HFF-Myc (cell line): ENCODE measurements at places on chromosomes 5 and 9.
A peak's percentile ranks its signal among the peaks of the same experiment; 100 is the strongest.

DNA sequence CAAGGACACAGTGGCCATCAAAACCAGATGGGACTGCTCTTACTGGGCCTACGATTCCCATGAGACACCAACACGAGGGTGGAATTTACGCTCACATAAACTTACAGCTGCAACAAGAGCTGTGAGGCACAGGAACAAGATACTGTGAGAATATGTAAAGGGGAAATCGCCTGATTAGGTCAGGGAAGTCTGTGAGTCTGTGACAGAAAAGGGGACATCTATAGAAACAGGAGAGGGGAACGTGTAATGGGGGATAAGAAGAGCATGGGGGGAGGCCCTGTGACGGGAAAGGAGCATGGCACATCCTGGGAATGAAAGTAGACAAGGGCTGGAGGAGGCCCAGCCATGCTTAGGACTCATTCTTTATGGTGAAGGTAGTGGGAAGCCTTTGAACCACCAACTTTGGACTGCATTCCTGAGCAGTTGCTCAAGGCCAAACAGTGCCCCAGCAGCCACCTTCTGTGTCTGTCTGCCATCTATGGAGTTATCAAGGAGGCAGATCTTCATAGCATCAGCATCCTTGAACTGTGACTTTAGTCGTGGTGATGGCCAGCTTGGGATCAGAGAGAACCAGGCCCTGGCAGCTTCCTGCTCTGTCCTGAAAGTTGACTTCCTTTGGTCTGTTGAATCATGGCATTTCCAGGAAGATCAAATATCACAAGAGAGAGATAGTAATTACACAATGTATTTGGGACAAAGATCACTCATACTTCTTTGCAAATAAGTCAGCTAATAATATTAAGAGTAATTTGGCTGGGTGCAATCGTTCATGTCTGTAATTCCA is 87.9 kb upstream of the FAM169A start:
- no peak for DNase-seq

GRCh38 chr5:115713408-115713807 is 87.6 kb upstream of the TMED7 start:
- no peak for DNase-seq

GRCh38 chr5:171868236-171868635 is 82.6 kb downstream of the SMIM23 start:
- DNase-seq: no peak

DNA sequence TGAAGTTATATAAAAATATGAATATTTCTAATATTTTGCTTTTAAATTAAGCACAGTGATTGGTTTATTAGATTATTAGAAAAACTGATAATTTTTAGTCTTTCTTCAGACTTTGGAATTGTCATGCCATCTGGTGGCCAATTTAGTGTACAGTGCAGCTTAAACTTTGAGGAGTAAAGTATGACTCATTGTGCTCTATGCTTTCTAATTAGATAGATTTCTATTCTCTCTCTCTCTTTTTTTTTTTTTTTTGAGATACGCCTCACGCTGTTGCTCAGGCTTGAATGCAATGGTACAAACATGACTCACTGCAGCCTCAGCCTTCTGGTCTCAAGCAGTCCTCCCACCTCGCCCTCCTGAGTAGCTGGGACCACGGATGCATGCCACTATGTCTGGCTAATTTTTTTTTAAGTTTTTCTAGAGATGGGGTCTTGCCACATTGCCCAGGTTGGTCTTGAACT is 42.1 kb upstream of the GPR21 start:
- DNase-seq: peak; percentile 61

- no peak for DNase-seq
Observed at GRCh38 chr5:6780802-6781391, 67.7 kb downstream of the TENT4A start.

GRCh38 chr5:10499776-10500175 is 58.1 kb downstream of the ROPN1L start:
- no peak for DNase-seq

DNA sequence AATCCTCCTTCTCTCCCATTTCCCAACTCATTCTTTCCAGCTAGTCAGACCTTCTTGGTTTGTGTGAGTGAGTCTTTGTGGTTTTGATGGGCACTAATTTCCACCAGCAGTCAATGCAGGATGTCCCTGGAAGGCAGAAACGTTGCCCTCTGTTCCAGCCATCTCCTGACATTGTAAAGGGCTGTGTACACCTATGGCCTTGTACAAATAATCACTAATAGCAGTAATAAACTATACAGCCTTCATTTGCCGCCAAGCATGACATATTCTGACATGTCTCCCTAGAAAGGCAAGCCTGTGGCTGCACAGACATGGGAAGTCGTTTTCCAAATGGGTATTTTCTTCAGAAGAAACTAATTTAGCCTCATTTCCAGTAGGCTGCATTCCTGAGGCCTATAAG is 18.4 kb upstream of the DENND1A start:
- no peak for DNase-seq

DNA sequence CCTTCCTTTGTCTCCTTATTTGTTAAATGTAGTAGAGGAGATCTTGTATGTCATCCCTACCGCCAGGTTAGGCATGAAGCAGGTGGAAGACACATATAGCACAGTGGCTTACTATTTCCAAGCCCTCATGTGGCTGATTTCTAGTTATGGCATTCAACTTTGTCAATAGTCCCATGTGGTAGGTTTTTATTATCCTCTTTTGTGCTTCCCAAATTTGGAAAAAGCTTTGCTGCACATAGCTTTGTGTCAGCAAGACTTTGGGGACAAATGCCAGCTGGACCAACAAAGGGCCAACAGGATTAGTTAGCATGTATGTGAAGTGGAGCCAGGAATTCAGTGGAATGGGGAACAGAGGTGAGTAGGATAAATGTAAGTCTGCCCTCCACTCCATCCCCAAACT is 276.3 kb downstream of the PSAT1 start:
- DNase-seq: no peak

GRCh38 chr5:168852329-168852728 is 273.2 kb upstream of the PANK3 start:
- DNase-seq: no peak

DNA sequence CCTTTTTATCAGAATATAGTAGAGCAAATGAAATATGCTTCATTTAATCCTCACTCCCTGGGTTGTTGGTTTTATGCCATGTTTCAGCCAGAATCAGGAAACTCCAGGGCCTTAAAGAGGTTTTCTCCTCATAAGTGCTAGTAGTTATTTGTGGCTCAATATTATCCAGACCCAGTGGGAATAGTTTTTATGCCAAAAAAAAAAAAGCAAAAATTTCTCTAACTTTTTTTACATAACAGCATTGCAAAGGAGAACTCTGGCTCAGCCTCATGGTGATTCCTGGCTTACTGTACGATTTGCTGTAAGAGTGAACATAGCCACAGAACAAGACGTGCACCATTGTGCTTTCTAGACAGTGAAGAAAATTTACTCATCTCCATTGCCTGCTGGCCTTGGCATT is 232.5 kb downstream of the PJA2 start:
- no peak for DNase-seq

GRCh38 chr5:89441965-89442364 is 559.0 kb upstream of the MEF2C start:
- no peak for DNase-seq

GRCh38 chr5:159133041-159133741 is 33.5 kb upstream of the EBF1 start:
- DNase-seq: peak; percentile 35

GRCh38 chr5:96091874-96092273 is 130.2 kb upstream of the ELL2 start:
- DNase-seq: no peak

GRCh38 chr9:121844098-121844497 is 192.7 kb downstream of the DAB2IP start:
- no peak for DNase-seq

- no peak for DNase-seq
Observed at GRCh38 chr9:111622626-111623025, 8.5 kb upstream of the DNAJC25 start.

DNA sequence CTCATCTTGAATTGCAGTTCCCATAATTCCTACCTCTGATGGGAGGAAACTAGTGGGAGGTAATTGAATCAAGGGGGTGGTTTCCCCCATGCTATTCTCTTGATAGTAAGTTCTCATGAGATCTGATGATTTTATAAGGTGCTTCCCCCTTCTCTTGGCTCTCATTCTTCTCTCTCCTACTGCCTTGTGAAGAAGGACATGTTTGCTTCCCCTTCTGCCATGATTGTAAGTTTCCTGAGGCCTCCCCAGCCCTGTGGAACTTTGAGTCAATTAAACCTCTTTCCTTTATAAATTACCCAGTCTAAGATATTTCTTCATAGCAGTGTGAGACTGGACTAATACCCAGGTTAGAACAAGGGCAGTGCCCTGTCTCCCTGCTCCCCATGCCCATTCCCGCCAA is 7.5 kb upstream of the TRIO start:
- DNase-seq: no peak

DNA sequence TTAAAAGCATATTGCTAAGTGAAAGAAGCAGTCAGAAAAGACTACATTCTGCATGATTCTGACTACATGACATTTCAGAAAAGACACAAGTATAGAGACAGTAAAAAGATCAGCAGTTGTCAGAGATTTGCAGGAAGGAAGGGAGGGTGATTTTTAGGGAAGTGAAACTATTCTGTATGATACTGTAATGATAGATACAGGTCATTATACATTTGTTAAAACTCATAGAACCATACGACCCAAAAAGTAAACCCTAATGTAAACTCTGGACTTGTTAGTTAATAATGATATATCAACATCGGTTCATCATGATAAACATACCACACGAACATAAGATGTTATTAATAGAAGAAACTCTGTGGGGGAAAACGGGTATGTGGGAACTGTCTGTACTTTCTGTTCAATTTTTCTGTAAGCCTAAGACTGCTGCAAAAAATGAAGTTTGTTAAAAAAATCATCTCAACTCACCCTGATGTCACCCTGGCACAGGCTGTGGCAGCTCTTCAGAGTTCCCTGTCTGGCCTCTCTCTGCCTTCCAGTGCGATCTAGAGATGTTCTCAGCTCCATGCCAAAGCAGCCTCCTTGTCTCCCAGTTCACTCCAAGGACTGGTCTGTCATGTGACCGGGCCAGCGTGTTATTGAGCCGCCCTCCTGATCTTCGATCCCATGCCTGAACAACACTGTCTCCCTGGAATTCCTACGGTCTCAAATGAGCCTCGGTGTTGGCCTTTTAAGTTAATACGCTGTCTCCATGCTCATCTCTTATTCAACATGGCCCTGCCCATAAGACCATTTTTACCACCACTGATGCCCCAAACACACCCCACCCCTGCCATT is 35.4 kb downstream of the PRLR start:
- DNase-seq: no peak

GRCh38 chr5:6905883-6906282 is 192.7 kb downstream of the TENT4A start:
- no peak for DNase-seq

- no peak for DNase-seq
Observed at GRCh38 chr5:132827943-132828673, 2.3 kb downstream of the SHROOM1 start.

DNA sequence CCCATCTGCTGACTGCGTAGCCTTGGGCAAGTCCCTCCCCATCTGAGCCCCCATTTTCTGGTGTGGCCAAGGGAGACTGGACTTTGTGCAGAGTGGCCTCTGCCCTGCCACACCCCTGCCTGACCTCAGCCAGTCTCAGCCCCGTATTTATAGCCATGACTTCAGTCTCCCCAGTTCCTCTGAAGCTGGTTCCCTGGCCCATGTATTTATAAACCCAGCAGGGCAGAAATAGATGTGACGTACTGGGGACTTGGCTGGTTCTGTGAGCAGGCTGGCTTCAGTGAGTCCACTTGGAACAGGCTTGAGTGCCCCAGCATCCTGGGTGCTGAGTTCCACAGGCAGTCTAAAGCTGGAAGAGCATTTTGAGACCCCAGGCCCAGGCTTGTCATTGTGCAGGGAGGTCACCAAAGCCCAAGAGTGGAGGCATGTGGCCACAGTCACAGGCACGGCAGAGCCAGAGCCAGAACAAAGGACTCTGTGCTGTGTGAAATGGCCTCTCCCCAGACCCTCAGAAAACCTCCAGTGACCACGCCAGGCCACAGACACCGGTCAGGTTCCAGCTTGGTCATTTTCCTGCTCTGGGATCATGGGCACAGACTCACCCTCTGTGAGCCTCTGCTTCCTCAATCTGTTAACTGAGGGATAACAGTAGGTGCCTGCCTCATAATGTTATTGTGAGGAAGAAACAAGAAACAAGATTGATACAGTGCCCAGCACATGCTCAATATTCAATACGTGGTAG is 30.4 kb upstream of the SYNPO start:
- DNase-seq: no peak

DNA sequence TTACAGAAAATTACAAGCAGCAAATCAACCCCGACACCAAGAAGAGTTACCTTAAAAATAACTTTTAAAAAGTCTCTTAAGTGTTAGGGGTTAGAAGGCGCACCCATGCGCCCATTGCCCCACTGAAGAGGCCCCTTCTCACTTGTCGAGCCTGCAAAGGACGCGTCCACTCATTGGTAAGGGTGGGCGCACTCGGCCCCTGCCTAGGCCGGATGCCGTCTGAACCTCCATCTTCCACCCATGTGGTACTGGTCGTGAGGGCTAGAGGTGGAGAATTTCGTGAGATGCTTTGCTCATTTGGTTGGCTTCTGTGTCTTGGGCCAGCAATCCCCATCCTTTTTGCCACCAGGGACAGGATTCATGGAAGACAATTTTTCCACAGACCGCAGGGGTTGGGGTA is 27.5 kb upstream of the LRRC14B start:
- no peak for DNase-seq

GRCh38 chr5:133612249-133612860 is at the start of gene FSTL4:
Gene FSTL4 (minus strand): TSS chr5:133612541.
- no peak for DNase-seq

DNA sequence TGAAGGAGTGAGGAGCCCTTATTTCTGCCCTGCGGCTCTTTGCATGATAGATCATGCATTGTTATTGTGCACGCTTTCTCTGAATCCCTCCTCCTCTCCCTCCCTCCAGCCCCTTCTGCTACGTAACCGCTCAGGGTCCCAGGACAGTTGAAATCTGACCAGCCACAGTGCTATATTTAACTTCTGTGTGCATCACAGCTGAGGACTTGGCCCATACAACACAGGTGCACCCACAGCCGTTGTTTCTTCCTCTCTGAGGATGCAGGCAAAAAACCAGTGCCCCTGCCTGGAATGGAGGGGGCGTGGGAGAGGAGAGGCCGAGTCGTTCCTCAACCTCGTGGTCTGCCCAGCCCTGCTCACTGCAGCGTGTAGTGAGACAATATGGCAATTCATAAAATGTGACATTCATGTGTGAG is 335.6 kb upstream of the CLINT1 start:
- no peak for DNase-seq

DNA sequence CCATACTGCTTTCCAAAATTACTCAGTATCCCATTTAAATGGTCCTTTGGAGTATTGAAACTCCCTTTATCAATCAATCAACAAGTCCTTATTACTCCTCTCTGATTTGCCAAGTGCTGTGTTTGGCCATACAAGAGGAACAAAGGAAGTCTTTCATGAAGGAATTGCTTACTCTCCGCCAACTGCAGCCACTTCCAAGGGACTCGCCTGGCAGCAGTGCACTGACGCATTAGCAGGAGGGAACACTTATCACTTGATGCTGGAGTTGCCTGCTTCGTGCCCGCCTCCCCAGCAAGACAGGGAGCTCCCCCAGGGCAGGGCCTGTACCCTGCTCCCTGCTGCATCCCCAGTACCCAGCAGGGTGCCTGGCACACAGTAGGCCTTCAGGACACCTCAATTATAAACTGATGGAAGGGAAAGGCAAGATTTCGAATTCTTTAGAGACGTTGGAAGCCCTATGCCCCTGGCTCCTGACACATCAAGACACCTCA is 97.9 kb downstream of the CRB2 start:
- DNase-seq: no peak

GRCh38 chr5:129362456-129362855 is 97.6 kb upstream of the ADAMTS19 start:
- no peak for DNase-seq

- no peak for DNase-seq
Observed at GRCh38 chr5:1128977-1129710, 17.3 kb upstream of the SLC12A7 start.
